GM12891 (cell line): ENCODE measurements at places on chromosomes 1 and 21.

GRCh38 chr1:244732851-244733450, 80.0 kb downstream of the DESI2 start:
- no peak for DNase-seq

GRCh38 chr1:221564891-221565290, 177.0 kb downstream of the DUSP10 start:
- DNase-seq = no peak

DNA sequence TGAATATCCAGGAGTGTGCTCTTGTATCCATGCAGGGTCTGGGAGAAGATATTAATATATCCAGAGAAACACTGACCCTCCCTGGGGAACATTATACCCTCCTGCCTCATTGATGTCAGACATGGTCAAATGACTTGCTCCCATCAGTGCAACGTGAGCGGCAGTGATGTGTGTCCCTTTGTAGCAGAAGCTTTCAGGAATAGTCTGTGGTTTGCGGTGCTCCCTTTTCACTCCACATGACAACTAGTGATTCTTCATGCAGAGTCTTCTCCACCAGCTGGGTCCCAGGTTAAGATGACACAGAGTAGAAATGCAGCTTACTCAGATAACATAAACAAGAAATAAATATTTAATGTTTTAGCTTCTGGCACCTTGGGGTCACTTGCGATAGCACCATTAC, 31.9 kb upstream of the LYPD8 start:
- no peak for DNase-seq

DNA sequence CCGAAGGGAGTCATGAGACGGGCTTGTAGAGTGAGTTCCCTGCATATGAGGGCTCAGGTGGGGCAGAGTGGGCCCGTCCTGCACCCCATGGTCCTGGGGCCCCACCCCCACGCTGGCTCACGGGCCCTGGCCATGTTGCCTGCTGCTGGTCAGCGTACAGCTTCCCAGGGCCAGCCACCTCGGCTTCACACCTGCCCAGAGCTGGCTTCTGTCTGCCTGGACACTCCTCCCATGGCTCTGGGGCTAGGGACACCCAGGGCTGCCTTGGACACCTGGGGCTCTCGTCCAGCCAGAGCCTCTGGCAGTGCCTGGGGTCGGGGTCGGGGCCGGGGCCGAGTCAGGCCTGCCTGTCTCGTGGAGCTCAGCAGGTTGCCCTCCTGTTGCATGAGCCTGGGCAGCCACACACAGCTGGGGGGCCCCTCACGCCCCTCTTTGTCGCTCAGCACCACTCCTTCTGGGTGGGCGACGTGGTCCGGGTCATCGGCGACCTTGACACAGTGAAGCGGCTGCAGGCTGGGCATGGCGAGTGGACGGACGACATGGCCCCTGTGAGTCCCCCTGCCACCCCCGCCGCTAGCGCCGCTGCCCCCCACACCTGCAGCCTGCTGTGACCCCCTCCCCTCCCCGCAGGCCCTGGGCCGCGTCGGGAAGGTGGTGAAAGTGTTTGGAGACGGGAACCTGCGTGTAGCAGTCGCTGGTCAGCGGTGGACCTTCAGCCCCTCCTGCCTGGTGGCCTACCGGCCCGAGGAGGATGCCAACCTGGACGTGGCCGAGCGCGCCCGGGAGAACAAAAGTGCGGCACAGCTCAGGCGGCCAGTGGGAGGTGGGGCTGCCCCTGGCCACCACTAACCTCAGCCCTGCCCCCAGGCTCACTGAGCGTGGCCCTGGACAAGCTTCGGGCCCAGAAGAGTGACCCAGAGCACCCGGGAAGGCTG, 5.5 kb upstream of the MMP23B start:
- no peak for DNase-seq

DNA sequence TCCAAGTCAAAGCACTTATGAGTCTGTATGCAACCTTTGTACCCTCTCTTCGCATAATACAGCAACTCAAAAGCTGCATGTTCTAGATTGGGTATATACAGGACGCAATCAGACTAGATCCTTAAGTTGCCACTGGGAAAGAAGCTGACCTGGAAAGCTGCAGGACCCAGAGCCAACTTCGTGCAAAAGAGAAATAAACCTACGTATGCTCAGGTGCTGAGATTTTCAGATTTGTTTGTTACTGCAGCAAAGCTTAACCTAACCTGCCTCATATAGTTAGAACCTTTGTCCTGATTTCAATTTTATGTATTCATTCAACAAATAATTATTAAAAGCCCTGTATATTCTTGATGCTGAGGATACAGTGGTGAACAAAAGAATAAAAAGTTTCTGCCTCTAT, 139.7 kb downstream of the SLC30A10 start:
- no peak for DNase-seq

GRCh38 chr1:37865348-37866120, 6.1 kb upstream of the MTF1 start:
- DNase-seq = no peak

GRCh38 chr1:31248276-31248675, 8.6 kb upstream of the NKAIN1 start:
- DNase-seq = no peak

- no peak for DNase-seq
These were observed 181.4 kb upstream of the ETV3 start for GRCh38 chr1:157319567-157319966.

DNA sequence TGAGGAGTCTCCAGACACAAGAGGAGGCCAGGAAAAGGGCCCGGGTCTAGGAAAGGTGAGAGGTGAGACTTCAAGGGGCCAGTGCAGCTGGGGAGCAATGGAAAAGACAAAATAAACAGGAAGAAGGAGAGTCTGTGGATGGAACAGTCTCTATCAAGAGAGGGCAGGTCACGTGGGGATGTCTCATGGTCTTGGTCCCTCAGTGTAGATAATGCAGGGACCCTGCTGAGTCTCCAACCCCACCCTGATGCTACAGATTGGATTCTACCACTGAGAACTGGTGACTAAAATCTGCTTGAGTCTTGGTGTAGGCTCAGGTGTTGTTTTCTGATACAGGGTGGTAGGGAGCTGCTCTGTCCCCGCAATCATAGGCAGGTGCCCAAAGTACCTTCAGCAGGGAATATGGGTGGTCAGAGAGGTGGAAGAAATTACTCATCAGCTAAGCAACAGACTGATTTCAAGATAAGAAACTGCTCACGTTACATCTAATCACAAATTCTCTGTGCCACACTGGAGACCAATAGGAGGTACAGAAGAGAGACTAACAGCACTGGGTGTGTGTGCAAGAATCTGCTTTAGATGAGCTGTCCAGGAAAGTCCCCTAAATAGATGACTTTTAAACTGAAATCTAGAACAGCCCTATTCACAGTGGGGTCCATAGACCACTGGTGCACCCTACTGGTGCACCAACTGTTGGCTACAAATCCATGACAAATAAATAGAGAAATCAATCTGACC, 101.5 kb upstream of the TLR5 start:
- DNase-seq = no peak

GRCh38 chr1:7942214-7942921, 1.7 kb upstream of the TNFRSF9 start:
- no peak for DNase-seq

DNA sequence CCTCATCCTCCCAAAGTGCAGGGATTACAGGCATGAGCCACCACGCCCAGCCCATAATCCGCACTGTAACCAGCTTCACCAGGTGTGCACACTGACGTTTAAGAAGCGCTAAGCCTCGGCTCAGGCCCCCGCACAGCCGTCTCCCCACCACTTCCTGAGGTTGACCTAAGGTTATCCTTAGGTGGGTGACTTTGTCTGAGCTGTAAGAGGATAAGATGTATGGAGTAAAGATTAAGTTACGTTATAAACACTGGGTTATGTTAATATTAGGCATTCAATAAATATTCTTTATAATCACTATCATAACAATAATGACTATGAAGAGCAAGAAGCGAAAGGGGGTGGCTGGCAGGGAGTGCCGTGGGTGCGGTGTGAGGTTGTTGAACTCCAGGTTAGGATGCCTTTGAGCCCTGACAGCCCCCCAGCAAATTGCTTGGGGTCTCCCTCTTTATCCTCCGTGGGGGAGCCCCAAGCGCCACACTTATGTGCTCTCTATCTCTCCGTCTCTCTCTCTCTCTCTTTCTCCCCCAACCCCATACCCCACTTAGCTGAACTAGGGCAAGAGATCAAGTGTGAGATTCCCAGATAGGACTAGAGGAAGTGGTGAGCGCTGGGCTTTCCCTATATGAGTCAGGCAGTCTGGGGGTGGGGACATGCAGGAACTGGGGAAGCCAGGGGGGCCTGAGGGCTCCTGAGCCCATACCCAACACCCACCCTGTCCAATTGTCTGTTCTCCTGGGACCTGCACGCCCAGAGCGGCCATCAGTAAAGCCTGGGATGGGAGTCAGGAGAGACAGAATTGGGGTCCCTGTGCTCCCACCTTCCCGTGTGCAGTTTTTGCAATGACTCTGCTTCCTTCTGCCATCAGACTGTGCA, 7.6 kb downstream of the EFHD2 start:
- DNase-seq = no peak

- no peak for DNase-seq
These were observed 1.6 kb downstream of the THEM5 start for GRCh38 chr1:151851886-151852285.

DNA sequence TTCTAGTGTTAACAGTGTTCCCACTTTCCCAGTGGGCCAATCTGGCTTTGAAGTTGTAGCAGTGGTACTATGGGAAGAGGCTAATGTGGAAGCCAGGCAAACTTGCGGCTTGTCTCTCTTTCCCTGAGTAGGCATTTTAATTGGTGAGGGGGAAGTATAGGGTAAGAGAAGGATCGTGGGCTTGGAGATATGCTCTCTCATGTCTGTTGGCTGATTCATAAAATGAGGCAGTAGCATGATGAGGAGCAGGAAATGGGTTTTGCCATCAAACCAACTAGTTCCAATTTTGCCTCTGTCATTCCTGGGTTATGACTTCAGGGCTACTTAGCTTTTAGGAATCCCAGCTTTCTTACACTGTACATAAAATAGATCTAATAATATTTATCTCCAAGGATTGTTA, 12.1 kb downstream of the C8A start:
- no peak for DNase-seq

GRCh38 chr1:46342084-46342656, 1.6 kb downstream of the NSUN4 start:
- peak; percentile 29 for DNase-seq

- DNase-seq = no peak
These were observed 80.0 kb downstream of the LHX4 start for GRCh38 chr1:180310095-180310494.
